ENCODE measurements at places on chromosomes 1 and 21.

DNA sequence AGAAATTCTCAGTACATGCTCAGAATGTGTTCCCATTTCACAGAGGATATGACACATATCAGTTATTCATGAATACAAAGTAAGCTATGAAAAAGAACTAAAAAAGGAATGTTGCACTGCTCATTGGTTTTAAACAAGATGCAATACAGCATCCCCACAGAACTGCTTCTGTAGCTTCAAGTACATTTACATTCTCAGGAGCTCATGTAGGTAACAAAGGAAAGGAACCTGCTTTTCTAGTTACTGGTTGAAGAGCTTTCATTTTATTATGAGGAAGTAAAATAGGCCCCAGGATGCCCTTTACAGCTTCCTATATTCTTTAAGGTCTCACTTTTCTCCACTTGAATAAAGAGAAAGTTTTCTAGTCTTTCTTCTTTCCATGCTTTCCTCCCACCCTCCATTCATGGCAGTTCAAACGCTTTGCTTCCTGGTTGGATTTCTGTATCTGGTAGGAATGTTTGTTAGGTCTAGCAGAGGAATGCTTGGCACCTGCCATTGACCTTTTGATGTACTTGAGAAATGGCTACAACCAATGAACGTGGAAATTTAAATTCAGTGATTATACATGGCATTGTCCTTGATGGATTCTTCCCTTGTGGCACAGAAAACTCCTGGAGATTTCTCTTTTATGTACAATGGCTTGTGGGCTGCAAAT lies 27.1 kb upstream of the KCNK2 start:
- no peak for DNase-seq

DNA sequence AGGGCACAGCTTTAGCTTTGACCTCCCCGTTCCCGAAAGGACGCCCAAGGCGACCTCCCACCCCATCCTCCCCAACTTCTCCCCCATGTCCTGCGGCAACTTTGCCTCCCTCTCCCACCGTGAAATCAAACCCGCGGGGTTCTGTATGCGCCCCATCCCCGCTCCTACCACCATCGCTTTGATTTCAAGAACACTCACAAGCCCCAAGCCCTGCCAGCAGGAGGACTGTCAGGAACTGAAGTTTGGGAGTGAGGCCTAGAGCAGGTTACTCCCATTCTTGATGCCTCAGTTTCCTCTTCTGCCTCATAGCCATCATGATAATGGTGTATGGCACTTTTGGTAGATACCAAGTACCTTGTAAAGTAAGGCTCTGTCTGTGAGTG lies 2.3 kb downstream of the PTPRU start:
- DNase-seq: no peak

DNA sequence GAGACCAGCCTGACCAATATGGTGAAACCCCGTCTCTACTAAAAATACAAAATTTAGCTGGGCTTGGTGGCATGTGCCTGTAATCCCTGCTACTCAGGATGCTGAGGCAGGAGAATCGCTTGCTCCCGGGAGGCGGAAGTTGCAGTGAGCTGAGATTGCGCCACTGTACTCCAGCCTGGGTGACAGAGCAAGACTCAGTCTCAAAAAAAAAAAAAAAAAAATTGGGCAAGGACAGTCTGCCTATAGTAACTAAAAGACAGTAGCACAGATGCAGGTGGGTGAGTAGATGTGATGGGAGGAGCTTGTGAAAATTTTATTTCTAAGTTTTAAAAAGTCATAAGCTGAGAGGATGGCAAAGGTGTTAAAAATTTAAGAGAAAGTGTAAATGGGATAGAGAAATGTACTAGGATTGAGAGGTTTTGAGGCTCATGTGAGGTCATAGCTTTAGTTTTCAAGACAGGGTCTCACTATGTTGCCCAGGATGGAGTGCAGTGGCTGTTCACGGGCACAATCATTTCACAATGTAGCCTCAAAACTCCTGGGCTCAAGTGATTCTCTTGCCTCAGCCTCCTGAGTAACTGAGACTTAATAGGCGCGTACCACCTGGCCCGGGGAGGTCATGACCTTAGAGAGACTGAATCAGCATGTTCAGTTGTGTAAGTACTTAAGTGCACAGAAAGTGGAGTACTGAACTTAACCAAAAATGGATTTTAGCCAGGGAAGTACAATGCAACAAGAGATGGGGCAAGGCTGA lies 33.7 kb downstream of the PTP4A2 start:
- DNase-seq: no peak

DNA sequence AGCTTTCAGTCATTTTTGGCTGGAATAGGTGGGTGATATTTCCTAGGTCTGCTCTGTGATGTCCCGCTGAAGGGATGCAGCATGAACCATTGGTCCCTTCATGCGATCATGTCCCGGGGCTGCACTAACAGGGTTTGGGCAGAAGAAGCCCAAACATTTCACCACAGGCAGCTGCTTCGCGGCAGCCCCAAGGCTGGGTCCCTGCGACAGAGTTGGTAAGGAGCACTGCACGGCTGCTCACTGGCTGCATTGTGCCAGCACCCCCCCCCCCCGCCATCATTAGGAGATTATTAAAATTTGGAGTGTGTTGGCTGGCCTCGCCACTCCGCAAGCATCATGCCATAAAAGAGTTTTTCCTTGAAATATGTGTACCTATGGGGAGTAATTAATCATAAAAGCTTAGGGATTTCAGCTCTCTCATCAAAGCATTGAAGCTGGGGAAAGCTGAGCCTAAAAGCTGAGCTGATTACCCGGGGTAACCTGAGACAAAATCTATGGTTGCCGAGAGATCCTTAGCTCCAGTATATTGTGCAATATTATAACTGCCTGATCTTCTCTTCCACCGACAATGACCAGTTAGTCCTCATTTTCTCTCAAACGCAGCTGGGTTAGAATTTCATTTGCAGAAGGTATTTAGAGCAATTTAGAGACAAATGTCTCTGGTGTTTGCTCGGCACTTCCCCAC lies 62.5 kb downstream of the PEX14 start:
- DNase-seq: peak; percentile 53

- peak; percentile 64 for DNase-seq
Measured at GRCh38 chr1:155128755-155129473, 1.2 kb downstream of the EFNA1 start.

DNA sequence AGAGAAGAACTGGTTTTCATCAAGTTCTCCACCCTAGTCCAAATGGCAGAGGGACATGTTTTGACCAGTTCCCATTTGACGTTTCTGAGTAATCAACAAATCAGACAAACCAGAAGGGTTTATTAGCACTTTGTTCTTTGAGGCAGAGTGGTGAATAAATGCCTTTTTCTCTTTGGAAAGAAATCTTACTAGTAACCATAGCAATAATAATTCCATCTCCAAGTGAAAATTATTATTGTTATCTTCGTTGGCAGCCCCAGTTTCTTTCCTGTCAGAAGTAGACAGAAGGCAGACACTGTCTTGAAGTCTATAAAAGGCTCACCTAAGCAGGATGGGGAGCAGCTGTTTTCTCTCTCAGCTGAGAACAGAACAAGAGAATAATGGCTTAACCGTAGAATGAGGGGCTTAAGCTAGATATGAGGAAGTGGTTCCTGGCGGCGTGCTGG lies 391.6 kb downstream of the PBX1 start:
- no peak for DNase-seq

GRCh38 chr1:170114906-170115305 lies 30.9 kb upstream of the NTMT2 start:
- no peak for DNase-seq

- no peak for DNase-seq
Measured at GRCh38 chr1:110404401-110404800, 3.1 kb downstream of the LAMTOR5 start.

DNA sequence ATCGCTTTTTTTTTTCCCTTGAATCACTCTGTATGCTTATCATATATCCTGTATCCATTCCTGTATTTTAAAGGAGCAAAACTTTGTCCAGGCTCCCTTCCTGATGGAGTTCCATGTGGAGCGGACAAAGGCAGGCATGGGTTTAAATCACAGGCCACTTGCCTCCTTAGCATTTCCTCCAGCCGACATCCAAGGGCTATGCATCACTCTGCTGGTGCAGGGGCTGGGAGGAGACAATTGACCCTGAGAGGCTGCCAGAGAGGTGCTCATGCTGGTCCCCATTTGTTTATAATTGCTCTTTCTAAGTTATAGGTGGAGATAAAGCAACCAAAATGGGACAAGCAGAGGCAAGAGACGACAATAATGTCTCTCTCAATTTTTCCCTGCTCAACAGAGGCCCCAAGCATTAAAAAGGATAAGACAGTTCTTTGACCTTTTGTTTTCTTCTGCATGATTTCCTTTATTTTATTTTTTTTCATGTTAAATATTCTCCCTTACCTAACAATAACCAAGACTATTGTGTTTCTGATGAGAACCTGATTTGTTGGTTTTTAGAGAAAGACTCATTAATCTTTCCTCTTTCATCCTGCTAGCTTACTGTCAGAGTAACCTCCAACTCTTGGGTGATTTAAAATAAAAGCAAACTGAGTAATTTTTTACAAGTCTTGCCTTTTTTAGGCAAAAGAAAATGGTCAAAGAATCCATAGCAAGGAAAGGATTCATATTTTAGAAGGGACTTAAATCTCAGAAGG lies 353.7 kb downstream of the ADGRL2 start:
- DNase-seq: no peak

- DNase-seq: no peak
Measured at GRCh38 chr1:30968220-30968971, 59.8 kb upstream of the SDC3 start.

DNA sequence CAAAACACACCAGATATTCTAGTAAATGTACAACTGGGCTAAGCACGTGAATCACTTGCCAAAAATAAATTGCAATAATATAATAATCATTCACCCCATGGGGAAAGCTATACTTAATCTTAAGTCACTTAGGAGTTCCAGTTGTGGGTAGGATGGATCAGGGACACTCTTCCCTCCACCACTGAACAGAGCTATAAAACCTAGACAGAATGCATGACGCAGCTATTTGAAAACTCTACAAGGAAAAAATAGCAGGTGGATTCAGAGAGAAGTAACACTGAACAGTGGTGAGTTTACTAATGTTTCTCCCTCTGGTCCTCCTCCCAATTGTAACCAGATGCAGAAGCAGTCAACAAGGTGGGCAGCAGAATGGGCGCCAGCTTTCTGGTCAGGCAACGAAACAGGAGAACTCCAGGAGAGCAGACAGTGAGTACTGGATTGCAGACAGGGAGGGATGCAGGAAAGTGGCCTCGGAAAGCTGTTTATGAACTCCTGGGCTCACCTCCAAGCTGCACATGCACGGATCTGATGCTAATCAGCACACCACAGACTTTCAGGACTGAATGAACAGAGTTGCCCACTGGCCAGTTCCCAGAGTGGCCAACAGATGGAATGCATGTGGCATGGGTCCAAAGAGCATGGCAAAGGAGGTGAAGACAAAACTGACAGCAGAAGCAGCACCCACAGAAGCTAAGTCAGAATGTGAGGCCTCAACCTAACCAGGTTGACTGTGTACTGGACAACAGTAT lies 41.4 kb downstream of the TARBP1 start:
- peak; percentile 50 for DNase-seq

DNA sequence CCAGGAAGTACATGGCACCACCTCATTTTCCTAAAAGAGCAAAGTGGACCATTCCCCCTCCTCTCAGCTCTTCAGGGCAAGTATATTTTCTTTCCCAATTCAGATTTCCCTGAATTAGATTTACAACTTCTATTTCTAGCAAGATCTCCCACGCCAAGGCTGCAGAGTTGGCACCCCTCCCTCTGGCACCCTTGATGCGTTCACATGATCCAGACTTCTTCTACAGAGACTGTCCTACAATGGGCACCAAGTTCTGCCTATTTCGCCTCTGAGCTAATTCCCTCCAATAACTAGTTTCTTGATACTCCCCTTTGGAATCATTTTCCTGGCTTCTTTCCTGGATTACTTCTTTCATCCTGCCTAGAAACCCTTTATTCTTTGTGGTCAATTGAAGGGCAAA lies 122.0 kb downstream of the CDC7 start:
- DNase-seq: no peak

GRCh38 chr1:204429746-204430145 lies 18.1 kb upstream of the PPP1R15B start:
- DNase-seq: no peak

DNA sequence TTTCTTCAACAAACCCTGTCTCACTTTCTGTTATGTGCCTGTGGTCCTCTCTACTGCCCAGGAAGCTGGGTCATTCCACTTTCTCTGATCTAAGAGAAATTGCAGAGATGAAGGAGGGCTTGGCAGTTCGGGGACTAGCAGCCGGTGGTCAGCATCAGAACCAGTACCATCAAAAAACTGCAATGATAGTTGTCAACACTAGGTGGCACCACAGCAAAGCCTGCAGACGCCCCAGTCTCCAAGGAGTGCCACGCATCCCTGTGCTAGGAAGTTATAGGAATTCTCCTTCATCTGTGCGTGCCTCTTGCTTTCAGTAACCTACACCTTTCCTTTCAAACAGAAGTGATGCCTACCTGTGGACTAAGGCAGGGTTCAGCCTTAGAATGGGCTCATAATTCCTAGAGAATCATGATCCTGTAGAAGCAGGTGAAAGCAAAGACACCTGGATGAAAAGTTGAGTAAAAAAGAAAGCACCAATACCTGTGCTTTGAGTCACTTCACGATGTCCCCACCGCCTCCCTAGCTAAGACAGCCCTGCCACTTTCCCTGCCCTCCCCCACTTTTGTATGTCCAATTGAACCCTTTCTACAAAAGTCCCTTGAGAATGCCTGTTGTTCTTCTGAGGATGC lies 129.2 kb downstream of the ADAMTS1 start:
- peak; percentile 48 for DNase-seq

DNA sequence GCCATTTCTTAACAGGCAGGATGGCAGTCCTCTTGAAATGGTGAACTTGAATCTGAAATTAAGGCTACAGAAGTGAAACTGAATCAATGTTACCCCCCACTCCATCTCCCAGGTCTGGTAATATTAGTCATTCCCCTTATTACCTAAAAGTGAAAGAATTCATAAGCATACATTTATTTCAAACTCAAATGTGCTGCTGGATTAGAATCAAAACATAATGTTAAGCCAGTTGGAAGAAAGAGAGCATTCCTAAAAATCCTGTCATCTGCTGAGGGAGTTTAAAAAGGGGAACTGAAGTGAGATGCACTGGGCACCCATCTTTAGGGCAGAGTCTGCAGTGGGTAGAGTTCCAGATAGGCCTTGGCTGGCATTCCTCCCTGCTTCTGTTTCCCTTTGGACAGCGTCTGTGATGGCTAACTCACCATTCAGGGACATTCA lies 17.4 kb downstream of the KIAA0319L start:
- no peak for DNase-seq

DNA sequence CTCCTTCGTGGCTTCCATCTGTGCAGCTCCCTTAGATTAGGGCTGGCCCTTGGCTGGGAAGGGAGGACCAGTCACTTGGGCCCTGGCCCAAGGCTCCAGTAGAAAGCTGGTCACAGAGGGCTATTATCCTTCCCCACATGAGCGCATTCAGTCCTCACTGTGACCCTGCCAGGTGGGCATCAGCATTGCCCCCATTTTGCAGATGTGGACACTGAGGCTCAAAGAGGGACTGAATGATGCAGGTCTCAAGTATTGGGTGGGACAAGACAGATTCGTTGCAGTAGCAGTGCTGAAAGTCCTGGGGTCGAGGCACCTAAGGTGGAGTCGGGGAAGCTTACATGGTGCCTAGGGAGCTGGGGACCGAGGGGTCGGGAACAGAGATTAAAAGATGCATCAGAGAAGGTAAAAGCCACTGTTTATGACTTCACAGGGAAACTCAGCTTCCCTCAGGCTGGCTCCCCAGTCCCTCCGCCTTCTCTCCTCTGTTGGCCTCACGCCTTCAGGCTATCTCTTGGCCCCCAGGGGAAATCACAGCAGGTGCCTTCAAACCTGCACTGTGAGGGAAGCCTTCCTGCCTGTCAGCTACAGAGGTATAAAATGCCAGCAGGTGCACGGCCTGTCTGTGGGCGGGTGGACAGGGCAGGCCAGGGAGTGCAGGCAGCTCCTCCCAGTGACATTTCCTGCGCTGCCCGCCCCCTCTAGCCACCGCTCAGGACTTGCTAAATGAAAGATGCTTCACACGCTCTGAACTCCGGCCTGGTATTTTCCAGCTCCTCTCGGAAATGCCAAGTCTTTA lies 178.4 kb downstream of the GRIK3 start:
- no peak for DNase-seq

Measured in SK-N-SH (cell line).